Sciatic nerve (tissue), 2 donors: ENCODE measurements at places on chromosomes 16 and 17. TPM values are rescaled to one million over a fixed set of nuclear protein-coding genes. Genes with fewer than 3 reads are reported as not detected.

DNA sequence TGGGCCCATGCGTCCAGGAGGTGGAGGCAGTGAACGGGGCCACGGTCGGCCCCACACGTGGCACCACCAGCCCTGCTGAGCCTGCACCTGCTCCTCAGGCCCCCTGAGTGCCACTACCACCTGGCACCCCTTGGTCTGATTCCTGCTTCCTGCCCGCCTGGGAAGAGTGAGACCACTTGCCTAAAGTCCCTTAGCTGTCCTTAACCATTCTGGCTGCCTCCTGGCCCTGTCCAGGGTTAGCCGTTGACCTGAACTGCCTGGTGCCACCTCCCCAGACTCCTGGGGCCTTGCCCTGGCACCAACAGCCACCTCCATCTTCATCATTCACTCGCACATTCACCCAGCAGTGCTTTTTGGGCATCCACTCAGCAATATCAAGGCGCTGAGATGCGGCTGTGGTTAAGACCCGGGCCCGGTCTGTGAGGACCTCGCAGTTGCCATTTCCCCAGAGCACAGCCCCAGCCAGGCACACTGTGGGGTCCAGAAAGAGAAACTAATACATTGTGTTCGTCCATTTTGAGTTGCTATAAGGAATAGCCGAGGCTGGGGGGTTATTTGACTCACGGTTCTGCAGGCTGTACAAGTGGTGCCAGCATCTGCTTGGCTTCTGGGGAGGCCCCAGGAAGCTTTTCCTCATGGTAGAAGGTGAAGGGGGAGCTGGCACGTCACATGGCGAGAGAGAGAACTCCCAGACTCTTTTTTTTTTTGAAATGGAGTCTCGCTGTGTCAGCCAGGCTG is 318.4 kb downstream of the SEC14L1 start:
- DNase-seq = no peak

DNA sequence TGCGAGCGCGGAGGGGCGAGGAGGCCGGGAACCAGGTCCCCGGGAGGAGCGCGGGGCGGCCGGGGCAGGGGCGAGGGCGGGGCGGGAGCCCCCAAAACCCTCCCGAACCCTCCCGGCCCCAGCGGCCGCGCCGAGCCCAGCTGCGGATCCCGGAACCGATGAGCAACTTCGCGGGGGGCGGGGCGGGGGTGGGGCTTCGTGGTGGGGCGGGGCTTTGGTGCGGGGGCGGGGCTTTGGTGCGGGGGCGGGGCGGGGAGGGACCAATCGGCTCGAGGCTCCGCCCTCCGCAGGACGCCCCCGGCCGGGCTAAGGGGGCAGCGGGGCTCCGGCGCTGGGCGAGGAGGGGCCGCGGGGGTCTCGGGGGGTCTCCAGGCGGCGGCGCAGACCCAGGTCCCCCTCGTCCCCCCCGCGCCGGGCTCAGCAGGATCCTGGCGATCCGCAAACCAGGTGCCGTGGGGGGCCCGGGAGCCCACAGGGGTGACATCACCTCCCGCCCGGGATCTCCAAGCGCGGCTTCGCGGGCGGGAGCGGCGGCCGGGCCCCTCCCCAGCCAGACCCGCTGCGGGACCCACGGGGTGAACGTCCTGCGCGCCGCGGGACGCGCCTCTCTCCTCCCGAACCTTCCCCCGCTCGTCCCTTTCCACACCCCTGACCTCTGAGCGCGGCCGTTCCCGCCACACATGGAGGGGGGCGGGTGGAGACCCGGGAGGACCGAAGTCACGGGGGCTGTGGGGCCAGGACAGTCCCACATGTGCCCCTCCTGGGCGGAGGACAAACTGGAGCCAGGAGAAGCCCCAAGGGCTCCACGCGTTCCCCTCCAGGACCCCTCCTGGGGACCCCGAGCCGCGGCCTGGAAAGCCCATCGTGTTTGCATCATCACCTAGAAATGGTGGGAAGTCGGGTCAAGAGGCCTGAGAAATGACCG is at the start of gene ABR:
Gene ABR, minus strand, starts transcription at position 164 of the 925 bp plus-strand sequence. CDS start 254 bp downstream, outside the sequence.
- peak; percentile 77 for DNase-seq

DNA sequence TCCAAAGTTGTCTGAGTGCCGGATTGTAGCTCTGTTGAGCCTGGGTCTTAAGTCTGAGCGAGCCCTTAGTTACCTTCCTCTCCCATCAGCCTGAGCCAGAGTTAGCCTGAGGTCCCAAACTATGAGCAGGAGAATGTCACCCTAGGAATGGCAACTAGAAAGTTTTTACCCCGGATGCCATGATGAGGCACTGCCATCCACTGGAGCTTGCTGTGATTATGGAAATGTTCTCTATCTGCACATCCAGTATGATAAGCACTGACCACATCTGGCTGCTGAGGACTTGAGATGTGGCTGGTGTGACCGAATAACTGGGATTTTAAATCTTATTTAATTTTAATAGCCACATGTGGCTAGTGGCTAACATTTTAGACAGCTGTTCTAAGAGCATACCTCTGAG is 550.0 kb downstream of the CDH13 start:
- DNase-seq = no peak

GRCh38 chr17:42817866-42818265 is 6.2 kb downstream of the BECN1 start:
- DNase-seq = no peak

DNA sequence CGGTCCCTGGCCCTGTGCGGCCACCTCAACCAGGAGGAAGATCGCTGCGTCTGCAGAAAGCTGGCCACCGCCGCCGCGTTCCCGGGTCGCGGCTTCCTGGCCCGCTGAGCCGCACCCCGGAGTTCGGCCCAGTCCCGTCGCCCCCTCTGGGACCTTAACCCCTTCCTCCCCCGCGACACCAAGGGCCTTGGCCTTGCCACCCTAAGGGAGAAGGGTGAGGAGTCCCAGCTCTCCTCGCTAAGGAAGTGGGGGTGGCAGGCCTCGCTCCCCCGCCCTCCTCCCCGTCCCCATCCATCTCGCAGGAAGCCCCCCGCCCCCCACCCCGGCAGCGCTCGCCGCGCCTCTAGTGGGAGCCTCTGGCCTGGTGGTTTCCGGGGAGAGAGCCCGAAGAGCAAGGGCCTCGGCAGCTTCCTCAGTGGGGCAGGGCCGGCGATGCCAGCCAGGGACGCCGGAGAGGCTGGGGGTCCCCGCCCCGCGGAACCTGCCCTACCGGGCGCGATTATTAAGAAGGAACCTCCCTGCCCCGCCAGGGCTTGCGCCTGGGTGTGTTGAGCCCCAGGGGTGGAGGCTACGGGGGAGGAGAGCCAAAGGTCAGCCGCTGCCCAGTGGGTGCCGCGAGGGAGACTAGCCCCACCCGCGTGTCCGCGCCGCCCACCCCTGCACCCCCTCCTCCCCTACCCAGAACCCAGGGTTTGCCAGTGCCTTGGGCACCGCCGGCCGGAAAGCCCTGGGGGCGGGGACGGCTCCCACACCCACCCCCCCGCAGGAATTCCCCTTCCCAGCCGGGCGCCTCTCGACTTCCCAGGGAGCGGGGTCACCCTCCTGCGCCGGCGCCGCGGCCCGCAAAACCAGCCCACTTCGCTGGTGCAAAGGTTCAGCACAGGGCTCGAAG is 6.8 kb downstream of the CBX4 start:
- no peak for DNase-seq

DNA sequence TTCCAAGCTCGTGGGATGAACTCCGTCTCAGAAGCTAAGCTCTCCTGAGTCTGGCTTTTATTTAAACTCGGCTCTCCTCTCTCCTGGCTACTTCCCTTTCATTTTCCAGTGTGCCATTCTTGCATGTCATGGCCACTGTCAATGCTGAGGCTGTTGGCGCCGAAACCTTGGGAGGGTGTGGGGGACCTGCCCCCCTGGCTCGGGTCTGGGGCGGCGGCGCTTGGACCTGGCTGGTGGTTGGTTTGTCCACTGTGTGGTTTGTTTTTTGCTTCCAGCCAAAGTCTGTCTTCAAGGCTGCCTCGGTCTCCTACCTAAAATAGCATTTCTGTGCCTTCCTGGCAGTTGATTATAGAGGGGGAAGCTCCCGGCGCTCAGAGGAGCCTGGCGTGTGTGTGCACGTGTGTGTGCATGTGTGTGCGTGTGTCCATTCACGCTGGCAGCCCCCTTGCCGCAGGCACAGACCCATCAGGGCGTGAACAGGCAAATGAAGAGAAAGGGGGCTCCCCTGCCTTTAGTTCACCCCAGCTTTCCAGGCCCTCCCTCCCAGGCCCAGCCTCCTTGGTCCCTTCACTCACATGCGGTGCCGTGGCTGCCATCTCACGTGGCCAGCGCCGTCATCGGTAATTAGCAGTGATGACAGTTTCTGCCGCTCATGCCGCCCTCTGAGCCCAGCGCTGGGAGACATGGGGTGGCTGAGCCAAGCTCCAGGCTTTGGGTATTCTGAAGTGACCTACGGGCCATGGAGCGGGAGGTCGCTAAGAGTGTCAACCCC is 179.9 kb downstream of the SEC14L1 start:
- peak; percentile 84 for DNase-seq

DNA sequence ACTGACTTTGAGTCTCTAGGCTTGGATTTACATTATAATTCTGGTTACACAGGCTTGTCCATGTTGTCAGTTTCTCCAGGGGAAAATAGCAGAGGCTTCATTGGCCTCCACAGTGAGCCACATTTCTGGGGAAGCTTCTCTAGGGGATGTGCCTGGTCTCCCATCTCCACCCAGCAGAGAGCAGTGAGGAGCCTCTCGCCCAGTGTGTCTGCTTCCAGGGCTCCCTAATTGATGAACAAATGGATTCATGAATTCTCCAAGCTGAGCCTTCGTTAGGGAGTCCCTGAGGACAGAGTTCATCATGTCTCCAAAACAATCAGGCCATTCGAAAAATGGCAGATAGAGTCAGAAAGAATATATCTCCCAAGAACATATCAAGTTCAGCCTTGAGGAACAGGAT is 162.4 kb upstream of the TOX3 start:
- no peak for DNase-seq

DNA sequence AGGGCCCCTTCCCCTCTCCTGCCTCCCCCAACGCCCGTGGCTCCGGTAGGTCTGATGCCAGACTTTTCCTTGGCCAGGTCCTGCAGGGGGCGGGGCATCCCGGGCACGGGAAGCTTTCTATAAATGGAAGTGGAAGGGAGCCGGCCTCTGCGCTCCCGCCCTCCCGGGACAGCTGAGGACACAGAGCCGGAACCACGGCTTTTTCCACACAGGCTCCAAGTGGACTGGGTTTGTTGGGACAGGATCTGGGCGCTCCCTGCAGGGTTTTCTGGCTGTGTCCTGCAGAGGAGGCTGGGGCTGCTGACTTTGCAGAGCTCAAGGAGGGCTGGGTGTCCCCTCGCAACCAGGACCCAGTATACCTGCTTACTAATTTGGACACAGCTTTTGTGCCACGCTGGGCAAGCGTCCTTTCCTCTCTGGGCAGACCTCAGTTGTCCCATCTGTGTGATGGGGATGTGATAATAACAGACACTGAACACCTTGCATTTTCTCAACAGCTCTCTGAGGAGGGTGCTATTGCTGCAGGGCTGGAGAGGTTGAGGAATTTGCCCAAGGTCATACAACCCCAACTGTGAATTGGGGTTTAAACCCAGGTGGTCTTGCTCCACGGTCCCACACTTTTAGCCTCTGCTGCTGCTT is 1.8 kb downstream of the TNS4 start:
- peak; percentile 87 for DNase-seq

DNA sequence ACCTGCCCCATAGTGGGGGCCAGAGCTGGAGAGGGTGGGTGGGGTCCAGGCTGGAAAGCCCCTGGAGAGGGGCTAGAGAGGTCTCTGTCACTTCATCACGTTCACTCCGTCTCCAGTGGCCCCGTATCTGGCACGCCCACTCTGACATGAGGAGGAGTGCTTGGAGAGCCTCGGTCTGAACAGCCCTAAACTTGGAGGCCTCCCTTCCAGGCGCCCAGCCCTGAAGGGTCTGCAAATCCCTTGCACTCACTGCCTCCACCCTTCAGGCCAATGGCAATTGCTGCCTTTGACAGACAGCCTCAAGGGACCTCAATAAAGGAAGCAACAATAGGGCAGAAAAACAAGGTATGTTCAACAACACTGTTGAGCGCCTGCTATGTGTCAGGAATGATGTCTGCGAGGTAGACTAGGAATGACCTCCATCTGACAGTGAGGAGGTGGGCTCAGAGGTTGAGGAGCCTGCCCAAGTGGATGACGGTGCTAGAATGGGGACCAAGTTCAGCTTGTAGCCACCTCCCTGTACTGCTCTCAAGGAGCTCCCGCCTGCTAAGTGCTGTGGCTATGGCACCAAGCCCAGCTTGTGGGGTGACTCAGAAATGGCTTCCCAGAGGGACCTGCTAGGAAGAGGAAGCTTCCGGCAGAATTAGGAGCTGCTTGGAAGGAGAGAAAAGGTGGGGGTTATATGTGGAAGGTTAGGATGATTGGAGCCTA is 2.9 kb upstream of the EPX start:
- no peak for DNase-seq

DNA sequence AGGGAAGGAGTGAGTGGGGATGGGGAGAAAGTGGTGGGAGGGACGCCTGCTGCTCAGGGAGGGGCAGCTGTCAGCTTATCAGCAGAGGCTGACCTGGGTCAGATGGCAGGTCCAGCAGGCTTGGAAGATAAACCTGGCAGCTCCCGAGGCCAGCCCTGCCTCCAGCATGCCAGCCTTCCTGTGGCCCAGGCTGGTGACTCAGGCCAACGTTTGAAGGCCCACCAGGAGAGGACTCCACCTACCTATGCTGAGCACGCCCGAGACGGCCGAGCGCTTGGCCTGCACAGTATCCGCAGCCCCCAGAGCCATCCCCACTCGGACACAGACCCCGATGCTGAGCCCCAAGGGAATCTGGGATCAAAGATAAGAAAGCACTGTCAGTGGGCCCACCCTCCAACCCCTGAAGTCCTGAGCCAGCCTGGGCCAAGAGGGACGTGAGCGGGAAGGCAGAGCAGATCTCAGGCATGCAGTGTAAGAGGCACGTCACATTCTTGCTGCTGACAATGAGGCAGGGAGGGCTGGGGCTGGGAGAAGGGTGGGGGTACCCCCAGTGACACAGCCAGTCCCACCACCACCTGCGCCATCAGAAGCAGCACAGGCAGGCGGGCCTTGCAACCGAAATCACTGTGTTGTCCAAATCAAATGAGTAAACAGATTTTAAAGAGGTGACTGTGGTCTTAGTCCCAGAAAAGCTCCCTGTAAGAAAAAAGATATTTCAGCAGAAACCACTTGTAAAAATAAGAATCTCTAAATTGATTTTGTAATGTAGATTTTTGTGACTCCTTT is 12.4 kb downstream of the SLC47A2 start:
- DNase-seq = no peak

DNA sequence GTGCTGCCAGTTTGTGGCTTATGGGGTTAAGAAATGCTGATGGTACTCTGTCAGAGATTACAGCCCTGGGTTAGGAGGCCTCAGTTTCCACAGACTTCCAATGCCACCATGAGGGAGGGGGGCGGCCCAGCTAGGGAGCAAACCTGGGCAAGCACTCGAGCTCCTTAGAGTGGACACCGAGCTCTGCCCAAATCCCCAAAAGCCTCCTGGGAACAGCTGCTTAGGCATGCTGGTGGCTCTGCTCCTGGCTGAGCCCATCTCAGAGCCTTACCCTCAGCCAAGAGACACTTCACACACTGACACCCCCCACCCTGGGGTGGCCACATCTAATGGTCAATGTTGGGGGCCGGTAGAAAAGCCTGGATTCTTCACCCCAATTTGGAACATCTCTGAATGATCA is 66.1 kb downstream of the C16orf78 start:
- no peak for DNase-seq

The WNT9B gene
- not detected for total RNA-seq

The SLC52A1 gene
- not detected for total RNA-seq
